ENCODE measurements at places on chromosomes 12 and 14.
A peak's percentile ranks its signal among the peaks of the same experiment; 100 is the strongest.

DNA sequence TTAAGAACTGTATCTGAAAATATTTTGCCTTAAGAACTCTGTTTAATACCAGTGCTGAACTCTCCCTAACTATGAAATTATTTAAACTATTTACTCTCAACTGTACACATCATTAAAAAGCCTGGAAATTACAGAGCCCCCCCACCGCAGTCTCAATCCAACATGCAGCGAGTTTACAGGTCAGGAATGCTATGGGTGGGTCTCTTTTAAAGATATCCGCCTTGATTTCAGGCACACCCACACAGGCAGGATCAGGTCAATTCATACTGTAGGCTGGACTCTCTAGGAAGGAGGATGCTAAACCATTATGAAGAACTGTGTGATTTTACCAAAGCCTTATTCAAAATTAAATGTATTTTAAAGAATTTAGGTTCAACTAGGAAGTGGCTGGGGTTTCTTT lies 16.5 kb downstream of the SPTLC2 start:
- no peak for DNase-seq

DNA sequence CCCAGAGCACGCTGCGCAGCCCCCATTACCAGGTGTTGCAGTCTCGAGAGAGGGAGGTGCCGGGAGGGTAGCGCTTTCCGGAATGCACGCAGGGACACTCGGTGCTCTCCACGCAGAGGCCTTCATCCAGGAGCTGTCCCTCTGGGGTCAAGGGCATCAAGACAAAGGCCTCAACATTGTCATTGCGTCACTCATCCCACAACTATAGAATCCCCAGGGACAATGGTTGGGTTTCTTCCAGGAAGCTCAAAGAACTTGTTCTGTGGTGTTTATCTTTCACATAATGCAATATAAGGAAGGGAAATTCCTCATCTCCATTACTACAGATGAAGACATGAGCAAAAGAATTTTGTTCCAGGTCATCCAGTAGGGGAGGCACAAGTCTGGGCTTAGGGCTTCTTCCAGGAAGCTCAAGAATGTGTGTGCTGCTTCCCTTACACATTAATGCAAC lies 52.1 kb downstream of the VWF start:
- DNase-seq = no peak

- peak; percentile 68 for DNase-seq
Measured at GRCh38 chr12:57744194-57744776, 554 bp upstream of the TSPAN31 start.

GRCh38 chr12:88571543-88571942 lies 8.7 kb downstream of the KITLG start:
- no peak for DNase-seq

GRCh38 chr14:95227279-95227860 lies 70.0 kb upstream of the DICER1 start:
- DNase-seq = no peak
